ENCODE measurements at places on chromosomes 7 and 10.

DNA sequence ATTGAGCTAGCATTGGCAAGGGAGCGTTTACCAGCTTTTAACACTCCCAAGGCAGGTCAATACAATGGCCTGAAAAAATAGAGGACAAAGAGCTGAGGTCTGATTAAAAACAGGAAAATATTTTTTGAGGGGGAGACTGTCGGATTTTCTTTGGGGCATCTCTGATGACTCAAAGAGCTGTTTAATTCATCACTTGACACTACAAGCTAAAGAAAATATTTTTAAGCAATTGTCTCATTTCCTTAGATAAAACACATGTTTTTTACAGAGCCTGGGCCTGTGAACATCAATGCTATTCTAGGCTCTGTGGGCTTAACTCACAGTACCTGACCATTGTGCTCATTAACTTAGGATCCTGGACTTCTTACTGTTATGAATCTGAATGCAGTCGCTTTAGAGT is 100.8 kb downstream of the NRP1 start:
- no peak for DNase-seq

DNA sequence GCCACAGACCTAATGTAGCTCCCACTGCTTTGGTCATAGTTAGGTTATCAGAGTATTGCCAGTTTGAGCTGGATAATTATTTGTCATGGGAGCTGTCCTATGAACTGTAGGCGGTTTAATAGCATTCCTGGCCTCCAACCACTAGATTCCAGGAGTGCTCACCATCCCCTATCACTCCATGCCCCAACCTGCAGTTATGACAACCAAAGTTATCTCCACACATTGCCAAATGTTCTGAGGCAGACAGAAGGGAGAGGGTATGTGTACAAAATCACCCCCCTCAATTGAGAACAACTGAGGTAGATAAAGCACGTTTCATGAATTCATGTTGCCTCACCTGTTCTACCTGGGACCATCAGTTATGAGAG is 119.0 kb upstream of the CACUL1 start:
- DNase-seq = no peak

- no peak for DNase-seq
Measured at GRCh38 chr10:61975391-61975932, 74.0 kb downstream of the ARID5B start.

DNA sequence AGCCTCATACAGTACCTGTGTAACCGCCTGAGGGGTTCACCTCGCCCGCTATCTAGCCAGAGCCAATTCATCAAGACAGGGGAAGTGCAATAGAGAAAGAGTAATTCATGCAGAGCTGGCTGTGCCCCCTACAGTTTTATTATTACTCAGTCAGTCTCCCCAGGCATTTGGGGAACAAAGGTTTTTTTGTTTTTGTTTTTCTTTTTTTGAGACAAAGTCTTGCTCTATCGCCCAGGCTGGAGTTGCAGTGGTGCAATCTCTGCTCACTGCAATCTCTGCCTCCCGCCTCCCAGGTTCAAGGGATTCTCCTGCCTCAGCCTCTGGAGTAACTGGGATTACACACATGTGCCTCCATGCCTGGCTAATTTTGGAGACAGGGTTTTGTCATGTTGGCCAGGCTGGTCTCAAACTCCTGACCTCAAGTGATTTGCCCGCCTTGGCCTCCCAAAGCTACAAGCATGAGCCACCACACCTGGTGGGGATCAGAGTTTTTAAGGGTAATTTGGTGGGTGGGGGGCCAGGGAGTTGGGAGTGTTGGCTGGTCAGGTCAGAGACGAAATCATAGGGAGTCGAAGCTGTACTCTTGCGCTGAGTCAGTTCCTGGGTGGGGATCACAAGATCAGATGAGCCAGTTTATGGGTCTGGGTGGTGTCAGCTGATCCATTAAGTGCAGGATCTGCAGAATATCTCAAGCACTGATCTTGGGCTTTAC is 116.5 kb downstream of the MARCHF5 start:
- no peak for DNase-seq

- no peak for DNase-seq
Measured at GRCh38 chr10:89304026-89304425, 2.2 kb downstream of the IFIT2 start.

GRCh38 chr10:89393898-89394297 is 1.5 kb downstream of the IFIT1 start:
- no peak for DNase-seq

GRCh38 chr7:111090846-111091245 is at the start of gene LRRN3:
LRRN3 (plus strand) TSS chr7:111091127; CDS start chr7:111122773, 31,646 bp downstream.
- peak; percentile 10 for DNase-seq

All from activated CD4-positive, alpha-beta T cell treated with anti-CD3 and anti-CD28 coated beads, Interleukin-2, amount 50 U/mL, for 4 hours (primary cell).